HFFc6 (cell line): ENCODE measurements at places on chromosomes 2 and 18. TPM values are rescaled to one million over a fixed set of nuclear protein-coding genes. Genes with fewer than 3 reads are reported as not detected.

CYTIP gene
- not detected in 3 replicates for total RNA-seq

CXCR1 gene
- not detected in 3 replicates for total RNA-seq

IGFBP5 gene
- 67.3 to 119 TPM (median 105 TPM) in 3 replicates for total RNA-seq

ERMN gene
- total RNA-seq: not detected in 3 replicates

HOXD3 gene
- 0.25 TPM in 1 of 3 replicates, not detected in the others for total RNA-seq

DNA sequence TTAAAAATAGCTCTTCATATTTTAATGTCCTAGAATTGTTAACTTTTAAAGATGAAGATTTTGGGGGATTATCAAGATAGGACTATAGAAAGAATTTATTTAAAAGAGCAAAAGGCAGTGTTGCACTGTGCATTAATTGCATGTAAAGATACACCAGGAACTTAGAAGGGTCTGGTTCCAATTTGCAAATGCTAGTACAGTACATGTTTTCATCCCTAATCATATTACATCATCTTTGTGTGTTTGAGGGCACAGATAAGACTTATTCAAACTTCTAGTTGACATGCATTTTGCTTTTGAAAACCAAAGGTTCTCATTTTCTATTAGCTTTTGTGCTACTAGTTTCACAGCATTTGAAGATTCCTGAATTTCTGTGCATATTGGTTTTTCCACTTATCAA lies 231.7 kb upstream of the LYPD1 start:
- DNase-seq: no peak

- DNase-seq: no peak
Measured at GRCh38 chr18:21663578-21663977, 41.0 kb downstream of the ABHD3 start.

DNA sequence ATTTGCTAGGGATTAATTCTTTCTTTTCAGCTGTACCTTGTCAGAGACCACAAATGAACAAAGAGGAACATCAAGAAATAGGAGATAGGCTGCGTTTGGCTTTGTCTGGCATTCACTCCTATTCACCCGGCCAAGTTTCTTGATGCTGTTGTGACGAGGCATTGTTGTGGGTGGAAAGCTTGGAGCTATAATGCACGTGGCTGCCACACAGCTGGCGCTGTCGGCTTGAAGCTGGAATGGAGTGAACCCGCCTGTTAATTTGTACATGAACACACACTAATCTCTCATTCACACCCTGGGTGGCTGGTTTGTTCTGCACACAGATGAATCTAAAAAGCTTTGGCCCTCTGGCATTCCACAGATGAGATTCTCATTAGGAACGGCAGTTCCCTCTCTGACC lies 274.9 kb upstream of the GYPC start:
- no peak for DNase-seq

GRCh38 chr2:176133389-176133788 lies 3.9 kb downstream of the HOXD8 start:
- no peak for DNase-seq

DNA sequence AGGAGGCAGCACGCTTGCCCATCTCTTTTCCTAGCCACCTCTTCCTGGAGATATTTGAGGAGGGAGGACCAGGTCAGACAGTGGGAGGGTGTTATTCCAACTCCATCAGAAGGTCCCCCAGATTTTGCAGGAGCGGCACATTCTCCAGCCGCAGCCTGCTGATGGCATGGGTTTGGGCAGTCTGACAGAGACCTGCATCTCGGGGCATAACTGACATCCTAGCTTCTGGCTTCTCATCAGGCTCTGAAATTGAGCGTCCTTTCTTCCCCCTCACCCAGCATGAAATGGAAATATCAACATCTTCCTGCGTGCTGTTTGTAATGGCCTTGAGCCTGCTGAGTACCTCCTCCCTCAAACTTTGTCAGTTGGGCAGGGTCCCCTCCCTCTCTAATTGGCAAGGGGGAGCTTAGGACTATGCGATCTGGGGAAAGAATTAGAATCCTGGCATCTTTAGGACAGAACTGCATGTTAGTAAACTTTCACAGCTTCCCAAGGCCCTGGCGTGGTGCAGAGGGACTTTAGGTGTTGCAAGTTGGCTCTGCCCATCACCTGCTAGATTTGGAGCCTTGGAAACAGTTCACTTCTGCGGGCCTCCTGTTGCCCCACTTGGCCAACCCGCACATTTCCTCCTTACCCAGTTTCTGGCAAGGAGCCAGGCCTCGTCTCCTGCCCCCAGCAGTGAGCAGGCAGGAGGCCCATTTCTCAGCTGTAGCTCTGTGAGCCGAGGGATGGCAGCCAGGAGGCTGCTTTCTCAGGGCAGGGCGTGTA lies 2.2 kb downstream of the ITM2C start:
- DNase-seq: no peak

- no peak for DNase-seq
Measured at GRCh38 chr18:63109022-63109421, 210.5 kb downstream of the BCL2 start.
